ENCODE measurements at places on chromosomes 2 and 18. TPM values are rescaled to one million over a fixed set of nuclear protein-coding genes. Genes with fewer than 3 reads are reported as not detected.

TMEM200C gene
- total RNA-seq: 0.32 TPM

SP3 gene
- total RNA-seq: 72.3 TPM

CCBE1 gene
- 2.3 TPM for total RNA-seq

REG1B gene
- total RNA-seq: 2.6 TPM

KIAA2012 gene
- not detected for total RNA-seq

SIX3 gene
- total RNA-seq: not detected

KCNIP3 gene
- total RNA-seq: 3.8 TPM

IL18R1 gene
- 18.2 TPM for total RNA-seq

ACYP2 gene
- 23.4 TPM for total RNA-seq

INHA gene
- total RNA-seq: 0.45 TPM

DNA sequence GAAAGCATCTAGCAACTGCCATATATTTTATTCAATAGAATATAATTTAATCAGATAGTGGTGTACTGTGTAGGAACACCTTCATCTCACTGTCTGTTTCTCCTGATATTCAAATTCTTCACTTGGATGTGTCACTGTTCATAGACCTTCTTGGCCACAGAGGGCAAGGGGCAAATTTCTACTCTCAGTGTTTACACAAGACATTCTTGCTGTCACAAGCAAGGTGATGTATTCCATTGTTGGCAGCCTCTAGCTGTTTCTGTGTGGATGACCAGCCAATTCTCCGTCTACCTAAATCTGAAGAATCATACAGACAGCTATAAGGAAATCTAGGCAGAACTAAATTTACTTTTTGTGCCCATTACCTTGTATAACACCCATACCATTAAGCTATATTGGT lies 948.3 kb downstream of the CNTNAP5 start:
- no peak for DNase-seq

DNA sequence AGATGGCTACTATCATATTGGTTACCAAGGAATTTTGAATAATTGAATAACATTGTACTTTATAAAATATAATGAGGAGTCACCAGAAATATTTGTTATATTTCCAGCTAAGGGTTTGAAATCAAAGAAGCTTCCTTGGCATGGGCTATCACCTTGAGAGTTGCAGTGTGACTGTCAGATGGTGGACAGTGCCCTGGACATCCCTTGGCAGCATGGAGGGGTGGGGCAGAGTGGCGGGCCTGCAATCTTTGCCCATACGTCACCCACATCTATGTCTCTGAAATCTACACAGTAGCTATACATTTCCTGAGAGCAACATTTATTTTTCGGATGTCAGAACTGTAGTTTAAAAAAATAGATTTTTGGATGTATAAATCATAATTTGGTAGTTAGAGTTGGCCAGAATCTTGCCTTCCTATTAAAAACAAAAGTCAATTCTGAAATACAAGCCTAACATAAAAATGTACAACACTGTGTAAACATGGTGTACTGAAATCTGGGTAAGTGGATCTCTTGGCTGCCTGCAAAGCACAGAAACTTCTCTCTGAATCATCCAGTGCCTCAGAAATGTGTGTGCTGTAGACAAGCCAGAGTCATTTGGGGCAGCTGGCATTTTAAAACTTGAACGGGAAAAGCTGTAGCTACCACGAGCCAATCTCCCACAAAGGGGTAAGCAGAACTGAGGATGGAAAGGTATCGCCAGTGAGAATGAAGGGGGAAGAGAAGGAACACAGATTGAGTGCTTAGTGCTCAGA lies 124.2 kb upstream of the ARHGAP28 start:
- DNase-seq: no peak

GRCh38 chr2:104635608-104636007 lies 218.3 kb upstream of the POU3F3 start:
- no peak for DNase-seq

DNA sequence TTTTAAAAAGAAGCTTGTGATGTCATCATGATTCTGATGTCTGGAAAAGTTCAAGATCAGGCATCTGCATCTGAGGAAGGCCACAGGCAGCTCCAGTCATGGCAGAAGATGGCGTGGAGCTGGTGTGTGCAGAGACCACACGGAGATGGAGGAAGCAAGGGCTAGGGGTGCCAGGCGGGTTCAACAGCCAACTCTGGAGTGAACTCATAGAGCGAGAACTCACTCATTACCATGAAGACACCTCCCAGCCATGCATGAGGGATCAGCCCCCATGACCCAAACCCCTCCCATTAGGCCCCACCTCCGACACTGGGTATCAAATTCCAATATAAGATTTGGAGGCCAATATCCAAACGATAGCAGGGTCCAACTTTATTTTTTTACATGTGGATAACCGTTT lies 61.6 kb downstream of the KCNG2 start:
- no peak for DNase-seq

DNA sequence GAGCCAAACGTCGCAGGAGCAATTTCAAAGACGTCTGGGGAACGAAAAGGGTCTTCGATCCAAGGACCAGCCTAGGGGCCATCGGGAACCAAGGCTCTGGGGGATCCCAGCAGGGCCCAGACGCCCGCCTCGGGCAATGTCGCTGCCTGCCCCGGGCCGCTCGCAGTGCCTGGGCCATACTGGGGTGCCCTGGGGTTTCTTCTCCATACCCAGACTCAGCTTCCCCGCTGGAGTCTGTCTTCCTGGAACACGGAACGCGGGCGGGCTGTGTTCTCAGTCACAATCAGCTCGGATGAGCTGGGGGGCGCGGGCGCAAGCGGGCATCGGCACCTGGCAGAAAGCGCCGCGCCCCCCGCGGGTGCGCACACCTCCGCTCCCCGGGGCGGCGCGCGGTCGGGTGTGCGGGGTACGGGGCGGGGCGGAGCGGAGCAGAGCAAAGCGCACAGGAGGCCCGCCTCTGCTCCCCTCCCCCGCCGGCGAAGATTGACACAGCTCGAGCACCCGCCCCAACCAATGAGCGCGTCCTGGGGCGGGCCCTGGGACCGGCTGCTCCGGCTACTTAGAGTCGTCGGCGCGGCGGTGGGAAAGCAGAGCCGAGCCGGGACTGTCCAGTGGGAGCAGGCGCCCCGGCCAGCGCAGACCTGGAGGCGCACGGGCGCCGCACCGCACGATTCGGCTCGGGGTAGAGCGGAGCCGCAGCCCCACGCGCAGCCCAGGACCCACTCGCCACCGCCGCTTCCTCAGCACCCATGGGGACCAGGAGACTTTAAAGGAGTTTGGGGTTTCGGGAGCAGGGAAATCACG lies at the start of gene LRATD1:
TSS of gene LRATD1 (plus strand) at position 585 of the 804 bp plus-strand sequence. CDS start 1,263 bp downstream, outside the sequence.
- DNase-seq: peak; percentile 92

- DNase-seq: no peak
These were observed 173.6 kb downstream of the SMAD7 start for GRCh38 chr18:48777026-48777743.

DNA sequence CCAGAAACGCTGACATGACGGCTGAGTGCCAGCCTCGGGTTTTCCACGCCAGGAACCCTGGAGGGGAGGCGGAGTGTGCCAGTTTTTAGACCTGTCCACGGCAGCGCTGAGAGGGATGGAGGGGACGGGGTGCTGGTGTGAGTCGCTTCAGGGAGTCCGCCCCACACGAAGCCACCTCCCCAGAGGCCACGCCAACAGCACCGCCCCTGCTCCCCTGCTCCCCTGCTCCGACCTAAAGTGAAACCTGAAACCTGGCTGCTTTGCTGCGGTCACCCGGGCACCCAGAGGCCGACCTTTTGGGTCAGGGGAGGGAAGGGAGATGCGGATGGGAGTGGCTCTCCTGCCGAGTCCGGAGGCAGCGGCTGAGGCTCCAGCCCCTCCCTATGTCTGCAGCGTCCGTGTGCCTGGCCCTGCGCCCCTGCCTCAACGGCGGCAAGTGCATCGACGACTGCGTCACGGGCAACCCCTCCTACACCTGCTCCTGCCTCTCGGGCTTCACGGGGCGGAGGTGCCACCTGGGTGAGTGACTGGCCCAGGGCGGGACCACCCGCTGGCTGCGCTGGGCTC lies 38.1 kb downstream of the SNED1 start:
- no peak for DNase-seq

DNA sequence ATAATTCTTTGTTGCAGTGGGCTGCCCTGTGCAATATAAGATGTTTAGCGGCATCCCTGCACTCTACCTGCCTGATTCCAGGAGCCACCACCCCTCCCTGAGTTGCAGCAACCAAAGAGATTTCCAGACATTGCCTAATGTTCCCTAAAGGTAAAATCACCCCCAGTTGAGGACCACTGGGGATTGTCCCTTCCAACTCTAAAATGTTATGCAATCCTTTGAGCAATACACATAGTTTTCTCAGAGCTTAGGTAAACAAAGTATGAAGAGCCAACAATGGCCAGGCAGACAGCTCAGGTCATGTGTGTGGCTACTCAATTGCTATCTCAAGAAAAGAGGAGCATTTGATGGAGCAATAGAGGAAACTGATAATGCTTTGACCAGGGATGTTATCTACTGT lies 87.0 kb downstream of the XDH start:
- DNase-seq: no peak

DNA sequence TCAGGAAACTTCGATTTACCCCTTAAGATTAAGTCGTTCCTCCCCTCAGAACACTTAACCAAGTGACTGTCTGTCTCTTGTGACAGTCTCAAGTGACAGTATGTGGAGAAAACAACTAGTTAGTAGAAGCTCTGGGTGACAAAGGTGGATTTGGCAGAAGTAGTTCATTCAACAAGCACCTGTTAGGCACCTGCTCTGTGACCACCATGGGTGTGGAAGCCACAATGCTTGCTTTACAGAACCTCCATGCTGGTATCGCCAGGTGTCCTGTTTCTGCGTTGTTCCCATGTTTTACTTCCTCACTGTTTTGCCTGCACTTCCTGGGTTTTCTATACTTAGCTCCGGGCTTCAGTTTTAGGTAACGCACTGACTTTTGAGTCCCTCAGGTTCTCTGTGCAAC lies 337.4 kb upstream of the DCC start:
- DNase-seq: no peak

DNA sequence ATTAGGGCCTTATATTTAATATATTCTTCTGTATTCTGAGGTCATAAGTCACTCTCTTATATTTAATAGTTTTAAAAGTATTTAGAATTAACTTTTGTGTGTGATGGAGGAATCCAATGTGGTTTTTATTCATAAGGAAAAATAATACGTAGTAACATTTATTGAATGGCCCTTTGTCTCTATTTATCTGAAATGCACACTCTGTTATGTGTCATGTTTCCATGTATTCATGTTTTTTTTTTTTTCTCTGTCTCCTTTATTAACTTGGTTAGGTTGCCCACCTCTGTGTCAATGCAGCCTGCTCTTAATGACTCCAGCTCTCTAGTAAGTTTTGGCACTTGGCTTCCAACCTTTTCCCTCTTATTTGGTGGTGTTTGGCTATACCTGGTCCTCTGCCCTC lies 33.8 kb downstream of the RNF144A start:
- no peak for DNase-seq

All from mesenteric fat pad (tissue), 1 donor.